ENCODE measurements at places on chromosomes 11 and 22. TPM values are rescaled to one million over a fixed set of nuclear protein-coding genes. Genes with fewer than 3 reads are reported as not detected.

ZDHHC5 gene
- total RNA-seq, result 84.2 TPM

FLRT1 gene
- total RNA-seq, result not detected

SLC22A8 gene
- total RNA-seq, result not detected

CDC42BPG gene
- total RNA-seq, result 58.8 TPM

EIF3L gene
- 566 TPM for total RNA-seq

OR8D2 gene
- not detected for total RNA-seq

ZP1 gene
- total RNA-seq, result 5.5 TPM

E2F8 gene
- total RNA-seq, result 1.1 TPM

ABCC8 gene
- not detected for total RNA-seq

BID gene
- total RNA-seq, result 18.0 TPM

- H3K4me3 ChIP-seq, result no peak overlapping the region
- no peak for DNase-seq
- H3K4me1 ChIP-seq, result no peaks in the 10 kb centered on the region
- H3K27ac ChIP-seq, result no peak overlapping the region
- H3K36me3 ChIP-seq, result no peaks in the 10 kb centered on the region
Measured at GRCh38 chr11:26244207-26244606, 87.7 kb upstream of the ANO3 start.

GRCh38 chr11:121777056-121777455, 324.3 kb upstream of the SORL1-AS1 start:
- no peaks in the 10 kb centered on the region for H3K36me3 ChIP-seq
- H3K4me1 ChIP-seq, result no peaks in the 10 kb centered on the region
- no peak overlapping the region for H3K27ac ChIP-seq

GRCh38 chr11:94131047-94131717, 2.5 kb downstream of the PANX1 start:
- no peaks in the 10 kb centered on the region for H3K27me3 ChIP-seq
- peaks cover 75% of the 10 kb centered on the region for H3K4me1 ChIP-seq
- H3K36me3 ChIP-seq, result no peaks in the 10 kb centered on the region
- DNase-seq, result no peak
- H3K27ac ChIP-seq, result peak overlapping the region; percentile 89
- H3K4me3 ChIP-seq, result peak overlapping the region; percentile 62

GRCh38 chr11:115470928-115471327, 33.3 kb downstream of the CADM1 start:
- no peak for DNase-seq
- no peaks in the 10 kb centered on the region for H3K4me1 ChIP-seq
- H3K4me3 ChIP-seq, result no peak overlapping the region
- no peak overlapping the region for H3K27ac ChIP-seq
- H3K27me3 ChIP-seq, result no peaks in the 10 kb centered on the region

DNA sequence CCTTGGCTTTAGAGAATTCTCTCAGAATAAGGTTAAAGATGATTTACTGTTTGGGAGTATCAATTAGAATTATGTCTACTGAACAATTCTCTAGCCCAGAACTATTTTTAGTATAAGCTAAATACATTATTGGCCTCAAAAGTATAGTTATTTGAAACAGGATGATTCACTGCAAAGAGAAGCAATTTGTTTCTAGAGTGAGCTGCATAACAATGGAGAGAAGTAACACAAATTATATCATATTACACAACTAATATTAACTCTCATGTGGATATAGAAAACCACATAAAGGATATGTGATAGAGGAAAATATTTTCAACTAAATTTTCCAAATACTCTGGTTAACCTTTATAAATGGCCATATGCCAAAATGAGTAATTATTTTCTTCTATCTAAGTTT, 24.9 kb downstream of the PGM2L1 start:
- H3K27me3 ChIP-seq, result no peaks in the 10 kb centered on the region
- no peak overlapping the region for H3K27ac ChIP-seq
- no peaks in the 10 kb centered on the region for H3K4me1 ChIP-seq
- DNase-seq, result no peak
- no peaks in the 10 kb centered on the region for H3K36me3 ChIP-seq

DNA sequence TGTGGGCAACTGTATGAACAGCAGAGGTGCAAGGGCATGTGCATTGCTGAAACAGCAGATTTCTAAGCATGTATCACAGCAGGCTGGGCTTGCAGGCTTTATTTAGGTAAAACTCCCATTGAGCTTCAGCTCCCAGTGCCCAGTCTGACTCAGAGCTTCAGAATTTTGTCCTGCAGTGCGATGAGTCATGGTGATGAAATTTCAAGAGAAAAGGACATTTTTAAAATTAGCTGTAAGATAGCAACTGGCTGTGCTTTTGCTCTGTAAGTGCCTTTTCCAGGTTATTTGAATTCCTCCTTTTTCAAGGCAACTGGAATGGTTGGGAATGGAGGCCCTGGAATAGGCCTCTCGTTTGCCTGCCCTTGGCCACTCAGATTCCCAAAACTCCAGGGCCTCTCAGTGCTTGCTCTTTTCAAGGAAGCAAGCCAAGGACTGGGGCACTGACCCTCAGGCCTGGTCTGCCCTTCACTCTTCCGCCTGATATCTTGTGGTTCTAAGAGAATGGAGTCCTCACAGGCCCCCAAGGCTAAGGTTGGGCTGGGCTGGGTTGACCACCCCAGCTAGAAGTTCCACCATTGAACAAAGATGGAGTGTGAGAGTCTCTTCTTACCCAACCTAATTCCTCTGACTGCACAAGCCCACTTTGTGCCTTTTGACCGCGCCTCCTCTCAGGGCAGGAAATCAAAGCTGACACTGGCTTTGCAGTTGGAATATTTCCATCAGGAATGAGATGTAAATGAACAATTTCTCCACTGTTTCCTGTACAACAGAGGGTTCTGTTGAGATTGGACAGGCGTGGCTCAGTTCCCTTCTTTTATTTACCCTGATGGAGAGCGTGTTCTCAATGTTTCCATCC, 59.5 kb upstream of the PRSS23 start:
- peak overlapping the region; percentile 90 for H3K27ac ChIP-seq
- peaks cover 68% of the 10 kb centered on the region for H3K4me1 ChIP-seq
- H3K27me3 ChIP-seq, result no peaks in the 10 kb centered on the region
- H3K36me3 ChIP-seq, result no peaks in the 10 kb centered on the region

DNA sequence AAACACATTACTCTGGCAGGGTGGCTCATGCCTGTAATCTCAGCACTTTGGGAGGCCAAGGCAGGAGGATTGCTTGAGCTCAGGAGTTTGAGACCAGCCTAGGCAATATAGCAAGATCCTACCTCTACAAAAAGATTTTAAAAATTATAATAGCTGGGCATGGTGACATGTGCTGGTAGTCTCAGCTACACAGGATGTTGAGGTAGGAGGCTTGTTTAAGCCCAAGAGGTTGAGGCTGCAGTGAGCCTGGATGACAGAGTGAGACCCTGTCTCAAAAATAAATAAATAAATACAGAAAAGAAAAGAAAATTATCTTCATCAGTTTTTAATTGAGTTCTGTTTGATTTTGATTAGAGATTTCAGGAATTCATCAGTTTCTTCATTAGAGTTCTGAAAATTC, 5.2 kb downstream of the CCDC134 start:
- H3K27ac ChIP-seq, result no peak overlapping the region
- H3K4me1 ChIP-seq, result peaks cover 17% of the 10 kb centered on the region
- no peak for DNase-seq
- H3K4me3 ChIP-seq, result no peak overlapping the region

- H3K36me3 ChIP-seq, result peaks cover 5% of the 10 kb centered on the region
- no peak for DNase-seq
- no peak overlapping the region for H3K27ac ChIP-seq
- H3K4me3 ChIP-seq, result no peak overlapping the region
Measured at GRCh38 chr11:73393479-73394415, 17.5 kb downstream of the RELT start.

DNA sequence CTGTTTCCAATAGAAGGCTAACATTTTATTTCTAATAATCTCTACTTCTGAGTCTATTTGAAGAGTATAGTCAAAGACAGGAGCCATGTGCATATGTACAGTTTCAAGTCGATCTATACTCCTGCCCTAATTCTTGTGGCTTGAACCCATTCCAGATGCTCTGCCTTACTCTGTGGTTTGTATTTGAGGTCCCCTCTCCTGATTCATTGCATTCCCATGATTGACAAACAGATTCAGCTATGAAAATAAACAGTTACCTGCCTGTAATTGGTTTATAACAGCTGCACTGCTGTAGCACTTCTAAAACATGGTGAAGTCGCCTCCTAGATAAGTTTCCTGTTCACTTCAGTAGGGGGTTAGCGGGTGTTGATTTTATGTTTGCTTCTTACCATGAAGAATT, 138.7 kb downstream of the SOX6 start:
- no peak overlapping the region for H3K4me3 ChIP-seq
- H3K27ac ChIP-seq, result no peak overlapping the region
- no peaks in the 10 kb centered on the region for H3K4me1 ChIP-seq
- no peaks in the 10 kb centered on the region for H3K27me3 ChIP-seq

DNA sequence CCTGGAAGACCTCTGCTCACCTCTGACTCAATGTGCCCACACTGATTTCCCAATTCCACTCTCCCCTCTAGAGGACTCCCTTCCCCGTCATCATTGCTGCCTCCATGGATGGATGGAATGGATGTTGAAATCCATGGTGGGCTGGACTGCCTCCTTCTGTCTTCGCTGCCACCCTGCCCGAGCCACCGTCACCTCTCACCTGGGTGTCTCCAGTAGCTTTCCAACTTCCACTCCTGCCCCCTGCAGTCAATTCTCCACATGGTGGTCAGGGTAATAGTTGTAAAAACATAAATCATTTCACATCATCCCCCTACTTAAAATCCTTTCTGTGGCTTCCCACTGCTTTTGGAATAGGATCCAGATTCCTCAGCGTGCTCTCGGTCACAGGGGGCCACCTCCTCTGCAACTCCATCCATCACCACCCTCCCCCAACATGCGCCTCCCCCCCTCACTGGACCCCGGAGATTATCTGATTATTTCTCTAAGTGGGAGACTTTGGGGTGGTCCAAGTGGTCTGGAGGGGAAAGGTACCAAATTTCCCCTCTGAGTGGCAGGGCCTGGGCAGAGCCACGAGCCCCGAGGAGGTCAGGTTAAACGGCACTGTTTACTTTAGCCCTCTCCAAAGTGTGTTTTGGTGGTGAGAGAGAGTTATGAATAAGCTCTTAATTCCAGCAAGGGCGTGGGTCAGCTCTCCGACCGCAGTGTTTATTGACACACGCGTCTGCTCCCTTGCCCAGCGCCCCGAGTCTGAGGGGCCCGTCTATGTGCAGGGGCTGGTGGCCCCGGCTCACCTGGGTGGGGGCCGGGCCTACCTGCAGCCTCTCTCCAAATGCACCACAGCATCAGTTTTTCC, 313.7 kb downstream of the MN1 start:
- no peaks in the 10 kb centered on the region for H3K36me3 ChIP-seq
- no peak for DNase-seq
- H3K27me3 ChIP-seq, result no peaks in the 10 kb centered on the region
- H3K4me1 ChIP-seq, result no peaks in the 10 kb centered on the region
- H3K27ac ChIP-seq, result no peak overlapping the region

GRCh38 chr11:110606415-110606814, 105.8 kb downstream of the ARHGAP20 start:
- H3K4me3 ChIP-seq, result no peak overlapping the region
- H3K27me3 ChIP-seq, result no peaks in the 10 kb centered on the region
- H3K36me3 ChIP-seq, result no peaks in the 10 kb centered on the region
- no peak for DNase-seq

- H3K36me3 ChIP-seq, result no peaks in the 10 kb centered on the region
- no peaks in the 10 kb centered on the region for H3K27me3 ChIP-seq
- H3K27ac ChIP-seq, result peak overlapping the region; percentile 91
Measured at GRCh38 chr22:32800158-32800882, 1.2 kb upstream of the TIMP3 start.

GRCh38 chr11:44199816-44200215, 104.3 kb downstream of the EXT2 start:
- no peak overlapping the region for H3K27ac ChIP-seq
- H3K27me3 ChIP-seq, result no peaks in the 10 kb centered on the region
- H3K4me1 ChIP-seq, result no peaks in the 10 kb centered on the region
- peaks cover 22% of the 10 kb centered on the region for H3K36me3 ChIP-seq
- H3K4me3 ChIP-seq, result no peak overlapping the region

DNA sequence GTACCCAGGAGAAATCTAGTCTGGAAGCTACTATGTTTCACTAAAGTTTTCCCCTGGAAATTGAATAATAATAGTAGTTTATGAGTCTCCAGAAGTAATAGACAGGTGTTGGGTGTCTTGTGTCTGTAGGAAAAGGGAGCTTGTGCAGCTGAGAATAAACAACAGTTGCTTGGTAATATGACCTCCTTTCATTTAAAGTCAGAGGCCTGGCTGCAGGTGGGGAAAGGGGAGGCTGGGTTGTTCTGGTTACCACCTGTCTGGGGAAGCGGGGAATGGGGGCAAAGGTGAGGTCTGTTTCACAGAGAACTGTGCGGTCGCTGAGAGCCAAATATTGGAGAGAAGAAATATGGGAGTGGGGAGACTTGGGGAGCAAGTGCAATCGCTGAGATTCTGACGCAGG, 3.3 kb upstream of the GRAMD1B start:
- H3K4me3 ChIP-seq, result no peak overlapping the region
- H3K27ac ChIP-seq, result no peak overlapping the region
- H3K27me3 ChIP-seq, result peaks cover 45% of the 10 kb centered on the region

GRCh38 chr11:794766-795633, 3.1 kb downstream of the SLC25A22 start:
- peaks cover 44% of the 10 kb centered on the region for H3K4me1 ChIP-seq
- no peaks in the 10 kb centered on the region for H3K27me3 ChIP-seq
- DNase-seq, result no peak
- peaks cover 16% of the 10 kb centered on the region for H3K36me3 ChIP-seq

GRCh38 chr11:132258875-132259274, 888.5 kb downstream of the NTM start:
- no peaks in the 10 kb centered on the region for H3K36me3 ChIP-seq
- H3K4me3 ChIP-seq, result no peak overlapping the region
- H3K27me3 ChIP-seq, result no peaks in the 10 kb centered on the region

DNA sequence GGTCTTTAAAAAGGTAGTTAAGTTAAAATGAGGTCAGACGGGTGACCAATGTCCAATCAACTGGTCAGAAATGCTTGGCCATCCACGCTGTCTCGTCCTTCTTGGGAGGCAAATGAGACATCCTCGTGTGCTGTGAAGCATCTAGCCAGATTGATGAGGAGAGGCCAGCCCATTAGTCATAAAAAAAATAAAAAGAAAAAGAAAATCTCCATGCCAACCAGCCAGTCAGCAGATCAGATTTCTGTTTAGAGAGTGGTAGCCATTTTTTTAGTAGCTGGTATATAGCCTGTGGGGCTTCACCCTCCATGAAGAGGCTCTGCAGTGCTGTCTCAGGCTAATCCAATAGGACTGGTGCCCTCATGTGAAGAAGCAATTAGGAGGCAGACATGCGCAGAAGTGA, 343.1 kb upstream of the SYN3 start:
- no peak overlapping the region for H3K4me3 ChIP-seq
- no peak overlapping the region for H3K27ac ChIP-seq
- no peaks in the 10 kb centered on the region for H3K36me3 ChIP-seq

Measured in suprapubic skin (tissue), 4 donors.